Activated T-cell treated with anti-CD3 and anti-CD28 coated beads for 1 hour (primary cell): ENCODE measurements at places on chromosomes 1 and 21.

- no peak for DNase-seq
Measured at GRCh38 chr1:204126386-204126785, 25.5 kb downstream of the ETNK2 start.

DNA sequence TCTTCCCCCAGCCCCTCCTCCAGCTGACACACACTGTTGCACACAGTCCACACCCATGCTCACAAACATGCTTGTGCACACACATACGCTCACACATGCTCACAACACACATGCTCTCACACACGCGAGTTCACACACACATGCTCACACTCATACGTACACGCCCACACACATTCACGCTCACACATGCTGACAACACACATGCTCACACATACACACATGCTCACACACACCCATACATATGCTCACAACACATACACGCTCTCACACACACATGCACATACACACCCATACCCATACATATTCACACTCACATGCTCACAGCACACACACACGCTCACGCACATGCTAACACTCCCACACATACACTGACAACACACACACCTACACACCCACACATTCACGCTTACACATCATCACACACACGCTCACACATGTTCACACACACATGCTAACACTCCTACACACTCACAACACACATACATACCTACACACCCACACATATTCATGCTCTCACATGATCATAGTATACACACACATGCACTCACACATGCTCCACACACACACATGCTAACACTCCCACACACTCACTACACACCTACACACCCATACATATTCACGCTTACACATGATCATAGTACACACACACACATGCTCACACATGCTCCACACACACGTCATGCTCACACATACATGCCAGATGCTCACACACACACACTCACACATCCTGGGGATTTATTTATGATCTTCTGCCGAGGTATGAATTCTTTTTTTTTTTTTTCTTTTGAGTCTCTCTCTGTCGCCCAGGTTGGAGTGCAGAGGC lies 10.7 kb downstream of the DRAXIN start:
- DNase-seq: no peak

DNA sequence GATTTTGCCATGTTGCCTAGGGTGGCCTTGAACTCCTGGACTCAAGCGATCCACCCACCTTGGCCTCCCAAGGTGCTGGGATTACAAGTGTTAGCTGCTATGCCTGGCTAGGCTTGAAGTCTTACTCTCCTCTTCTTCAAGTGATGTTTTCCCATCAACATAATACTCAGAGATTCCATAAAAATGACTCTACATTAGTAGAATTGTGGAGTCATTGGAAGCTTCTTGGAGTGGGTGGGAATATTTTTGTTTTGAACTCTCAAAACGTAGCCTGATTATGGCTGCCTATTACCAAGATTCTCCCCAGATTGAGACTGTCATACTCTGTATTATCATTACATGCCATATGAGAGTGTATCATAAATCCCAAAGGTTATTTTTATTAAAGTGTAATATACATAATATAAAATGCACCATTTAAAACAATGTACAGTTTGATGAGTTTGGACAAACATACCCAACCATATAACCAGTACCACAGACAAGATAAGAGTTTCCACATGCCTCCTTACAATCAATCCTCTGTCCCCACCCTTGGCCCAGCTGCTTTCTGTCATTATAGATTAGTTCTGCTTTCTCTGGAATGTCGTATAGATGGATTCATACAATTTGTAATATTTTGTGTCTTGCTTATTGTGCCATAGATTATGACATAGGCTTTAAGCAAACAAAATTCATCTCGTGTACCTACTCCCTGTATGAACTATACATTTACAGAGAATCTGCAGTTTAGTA lies 8.0 kb upstream of the DNM3 start:
- no peak for DNase-seq

GRCh38 chr1:115057661-115058254 lies 28.1 kb downstream of the TSHB start:
- DNase-seq: no peak

GRCh38 chr1:55632058-55632457 lies 416.9 kb upstream of the USP24 start:
- DNase-seq: no peak
